ENCODE measurements at places on chromosomes 4 and X. TPM values are rescaled to one million over a fixed set of nuclear protein-coding genes. Genes with fewer than 3 reads are reported as not detected.

Gene GRPR
- not detected for polyA plus RNA-seq

Gene TXK
- polyA plus RNA-seq = 70.0 TPM

Gene CXCL13
- 0.24 TPM for polyA plus RNA-seq

Gene INTS12
- polyA plus RNA-seq = 27.3 TPM

Gene GAGE12J
- polyA plus RNA-seq = not detected

Gene ASB12
- polyA plus RNA-seq = not detected

Gene STS
- polyA plus RNA-seq = 1.7 TPM

Gene PORCN
- 17.8 TPM for polyA plus RNA-seq

Gene POLN
- 0.55 TPM for polyA plus RNA-seq

DNA sequence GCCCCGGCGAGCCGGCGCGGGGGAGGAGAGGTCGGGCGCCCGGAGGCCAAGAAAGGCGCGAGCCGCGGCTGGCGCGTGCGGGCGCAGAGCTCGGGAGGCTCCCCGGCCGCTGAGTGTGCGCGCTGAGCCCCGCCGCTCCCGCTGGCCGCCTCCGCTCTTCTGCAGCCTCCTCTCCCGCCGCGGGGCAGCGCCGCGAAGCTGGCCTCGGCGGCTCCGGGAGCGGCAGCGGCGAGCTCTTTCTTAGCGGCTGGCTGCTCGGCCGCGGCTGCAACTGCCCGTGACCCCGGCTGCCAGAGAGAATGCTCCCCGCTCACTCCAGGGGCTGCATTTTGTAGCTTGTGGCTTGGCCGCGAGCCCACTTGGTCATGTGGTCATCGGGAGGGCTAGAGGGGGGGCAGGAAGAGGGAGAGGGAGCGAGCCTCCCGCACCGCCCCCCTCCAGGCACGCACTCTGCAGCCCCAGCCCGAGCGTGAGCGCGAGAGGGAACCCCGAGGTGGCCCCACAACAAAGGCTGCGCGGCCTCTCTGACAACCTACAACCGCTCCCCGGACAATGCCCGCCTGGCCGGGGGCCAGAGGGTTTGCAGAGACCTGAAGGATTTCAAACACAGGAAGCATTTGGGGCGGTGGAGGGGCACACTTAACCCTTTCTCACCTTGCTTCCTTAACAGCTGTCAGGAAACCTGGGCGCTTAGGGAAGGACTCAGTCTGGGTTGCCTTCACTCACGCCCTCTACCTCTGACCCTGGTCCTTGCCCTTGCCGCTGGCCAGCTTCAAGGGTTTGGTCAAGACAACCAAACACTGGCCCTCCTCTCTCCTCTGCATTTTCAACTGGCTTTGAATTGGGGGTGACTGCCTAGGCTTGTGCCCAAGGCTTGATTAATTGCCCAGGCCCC lies at the start of gene APLN:
TSS of gene APLN (minus strand) at position 305 of the 895 bp plus-strand sequence. CDS start 326 bp downstream, outside the sequence.
- no peak for DNase-seq
- peaks cover 6% of the 10 kb centered on the region for H3K27me3 ChIP-seq
- H3K4me1 ChIP-seq = peaks cover 5% of the 10 kb centered on the region
- no peaks in the 10 kb centered on the region for H3K36me3 ChIP-seq

DNA sequence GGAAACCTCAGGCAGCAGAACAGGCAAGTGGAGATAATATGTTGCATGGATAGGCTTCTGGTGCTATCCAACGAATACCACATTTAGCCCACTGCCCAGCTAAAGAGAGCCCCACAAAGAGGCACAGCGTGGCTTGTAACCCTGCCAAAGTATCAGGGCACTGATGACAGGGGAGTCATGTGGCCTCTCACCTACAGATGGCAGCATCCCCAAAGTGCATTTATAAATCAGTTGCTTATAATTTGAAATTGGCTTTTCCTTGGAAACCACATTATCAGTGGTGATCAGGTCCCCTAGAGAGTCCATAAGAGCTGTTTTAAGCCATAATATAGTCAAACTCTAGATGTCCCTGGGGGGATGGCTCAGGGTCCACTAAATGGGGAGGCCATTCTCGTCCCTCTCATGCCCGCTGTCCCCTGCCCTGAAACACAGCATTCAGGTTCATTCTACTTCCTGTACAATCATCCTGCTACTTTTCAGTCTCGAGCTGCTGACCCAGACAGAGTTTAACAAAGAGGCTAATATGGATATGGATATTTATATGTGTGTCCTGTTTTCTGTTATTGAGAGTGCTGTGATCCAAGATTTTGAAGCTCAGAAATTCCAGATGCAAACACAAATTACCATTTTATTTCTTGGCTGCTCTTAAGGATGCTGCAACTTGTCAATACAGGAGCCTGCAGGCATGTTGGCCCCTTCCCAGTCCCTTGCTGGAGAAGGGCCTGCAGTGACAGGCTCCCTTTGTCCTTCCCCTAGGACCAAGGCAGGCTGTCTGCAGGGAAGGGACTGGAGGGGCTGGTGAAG lies 28.5 kb downstream of the SRPX start:
- no peaks in the 10 kb centered on the region for H3K27me3 ChIP-seq
- no peaks in the 10 kb centered on the region for H3K4me1 ChIP-seq
- no peak overlapping the region for H3K4me3 ChIP-seq
- no peaks in the 10 kb centered on the region for H3K36me3 ChIP-seq
- no peak overlapping the region for H3K27ac ChIP-seq

DNA sequence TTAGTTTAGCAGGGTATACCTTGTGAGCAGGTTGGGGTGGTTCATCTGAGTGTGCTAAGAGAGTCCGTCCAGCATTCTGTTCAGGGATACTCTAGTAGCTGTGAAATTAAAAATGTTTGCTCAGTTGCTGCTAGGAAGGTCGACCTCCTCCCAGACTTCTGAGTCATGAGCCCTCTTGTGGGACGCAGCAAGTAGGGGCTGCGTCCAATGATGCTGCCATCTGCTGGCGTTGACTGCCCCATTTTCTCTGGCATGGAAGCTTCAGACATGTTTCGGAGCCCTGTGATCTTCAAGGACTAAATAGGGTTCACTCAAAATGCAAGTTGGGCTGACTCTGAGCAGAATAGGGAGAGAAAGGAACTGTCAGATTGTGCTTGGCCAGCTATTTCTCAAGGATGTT lies 201.0 kb upstream of the ARSJ start:
- H3K27ac ChIP-seq = no peak overlapping the region
- no peak overlapping the region for H3K4me3 ChIP-seq
- no peaks in the 10 kb centered on the region for H3K27me3 ChIP-seq
- no peaks in the 10 kb centered on the region for H3K4me1 ChIP-seq

DNA sequence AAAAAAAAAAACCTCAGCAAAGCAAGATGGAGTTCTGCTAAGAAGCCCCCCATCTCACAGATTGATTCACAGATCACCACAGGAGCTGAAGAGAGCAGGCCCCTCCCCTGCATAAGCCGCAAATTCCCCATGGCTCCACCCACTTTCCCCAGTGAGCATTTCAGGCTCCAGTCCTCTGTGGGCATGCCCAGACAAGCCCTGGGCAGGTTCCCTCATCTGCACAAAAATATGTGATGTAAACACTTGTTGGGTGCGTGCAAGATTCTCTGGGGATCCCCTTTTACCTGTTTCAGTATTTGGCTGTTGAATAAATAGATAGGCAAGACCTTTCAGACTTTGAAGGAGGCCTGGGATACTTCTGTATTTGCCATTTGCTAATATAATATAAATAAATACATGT lies 514.3 kb downstream of the PCDH7 start:
- H3K4me1 ChIP-seq = no peaks in the 10 kb centered on the region
- no peak for DNase-seq
- no peak overlapping the region for H3K4me3 ChIP-seq
- H3K27ac ChIP-seq = no peak overlapping the region
- H3K36me3 ChIP-seq = no peaks in the 10 kb centered on the region

DNA sequence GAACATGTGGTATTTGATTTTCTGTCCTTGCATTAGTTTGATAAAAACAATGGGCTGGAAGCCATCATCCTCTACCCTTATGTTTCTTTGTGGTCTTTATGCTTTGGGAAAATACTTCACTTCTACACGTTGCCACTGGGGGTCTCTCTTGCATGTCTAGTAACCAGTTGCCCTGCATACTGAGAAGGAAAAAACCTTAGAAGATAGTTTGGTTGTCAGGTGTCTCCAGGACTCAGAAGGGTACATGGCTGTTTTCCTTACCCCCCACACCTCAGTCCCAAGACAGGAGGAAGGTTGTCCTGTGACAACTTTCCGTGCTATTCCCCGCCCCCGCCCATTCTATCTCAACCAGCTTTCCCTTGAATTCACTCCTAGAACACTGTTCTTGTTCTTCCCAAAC lies 62.1 kb upstream of the LANCL3 start:
- no peak overlapping the region for H3K4me3 ChIP-seq
- H3K36me3 ChIP-seq = no peaks in the 10 kb centered on the region
- no peaks in the 10 kb centered on the region for H3K27me3 ChIP-seq
- no peak overlapping the region for H3K27ac ChIP-seq
- DNase-seq = no peak
- no peaks in the 10 kb centered on the region for H3K4me1 ChIP-seq

GRCh38 chr4:38242822-38243387 lies 282.7 kb downstream of the PTTG2 start:
- H3K36me3 ChIP-seq = no peaks in the 10 kb centered on the region
- no peaks in the 10 kb centered on the region for H3K27me3 ChIP-seq
- H3K4me1 ChIP-seq = peaks cover 17% of the 10 kb centered on the region
- H3K4me3 ChIP-seq = no peak overlapping the region

DNA sequence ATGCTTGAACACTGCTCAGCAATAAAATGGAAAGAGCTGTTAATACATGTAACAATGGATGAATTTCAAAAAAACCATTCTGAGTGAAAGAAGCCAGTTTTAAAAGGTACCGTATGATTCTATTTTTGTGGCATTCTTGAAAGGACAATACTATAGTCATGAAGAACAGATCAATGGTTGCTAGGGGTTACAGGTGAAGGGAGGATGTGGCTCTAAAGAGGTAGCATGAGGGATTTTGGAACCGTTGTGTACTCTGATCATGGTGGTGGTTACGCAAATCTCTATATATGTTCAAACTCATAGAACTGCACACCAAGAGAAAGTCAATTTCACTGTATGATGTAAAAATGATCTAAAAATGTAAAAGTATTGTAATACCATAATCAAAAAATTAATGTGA lies 40.0 kb upstream of the CTAG2 start:
- no peak overlapping the region for H3K4me3 ChIP-seq
- no peaks in the 10 kb centered on the region for H3K27me3 ChIP-seq
- DNase-seq = no peak
- H3K4me1 ChIP-seq = no peaks in the 10 kb centered on the region
- H3K27ac ChIP-seq = no peak overlapping the region
- H3K36me3 ChIP-seq = peaks cover 6% of the 10 kb centered on the region

DNA sequence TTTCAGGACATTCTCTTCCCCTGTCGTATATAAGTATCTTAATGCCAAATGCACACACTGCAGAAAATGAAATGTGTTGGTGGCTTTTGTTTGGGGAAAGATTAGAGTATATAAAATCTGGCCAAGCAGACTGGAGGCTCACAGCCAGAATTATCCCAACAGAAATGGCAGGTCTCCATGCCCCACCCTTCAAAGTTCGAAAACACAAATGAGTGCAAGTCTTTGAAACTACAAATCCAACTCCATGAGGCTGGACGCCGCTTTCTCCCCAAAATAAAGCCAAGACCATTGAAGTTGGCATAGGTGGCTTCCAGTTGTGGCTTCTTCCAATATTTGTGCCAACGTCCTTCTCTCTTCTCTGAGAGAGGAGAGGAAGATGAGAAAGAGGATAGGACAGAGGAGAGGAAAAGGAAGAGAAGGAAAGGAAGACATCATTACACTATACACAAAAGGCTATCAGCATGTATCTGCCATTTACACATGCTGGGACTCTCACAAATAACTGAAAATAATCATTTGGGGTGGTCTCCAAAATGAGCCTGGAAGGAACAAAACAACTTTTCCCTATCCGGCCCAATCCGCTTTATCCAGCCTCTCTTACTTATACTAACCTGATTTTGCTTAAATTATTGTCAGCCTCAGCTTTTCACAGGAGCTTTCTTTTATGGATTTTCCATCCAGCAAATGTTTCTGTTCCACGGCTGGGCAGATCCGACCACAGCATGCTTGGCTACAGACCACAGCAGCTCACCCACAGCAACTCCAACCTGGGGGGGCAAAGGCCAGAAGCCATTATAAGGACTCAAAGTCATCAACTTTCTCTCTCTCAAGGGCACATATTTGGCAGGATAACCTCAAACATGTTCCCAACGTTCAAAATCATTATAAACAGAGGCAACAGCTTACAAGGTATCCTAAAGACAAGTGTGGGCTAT lies 71.7 kb downstream of the APBB2 start:
- no peaks in the 10 kb centered on the region for H3K27me3 ChIP-seq
- H3K4me3 ChIP-seq = no peak overlapping the region
- no peaks in the 10 kb centered on the region for H3K36me3 ChIP-seq
- no peak for DNase-seq

- H3K4me1 ChIP-seq = no peaks in the 10 kb centered on the region
- no peak overlapping the region for H3K27ac ChIP-seq
- no peaks in the 10 kb centered on the region for H3K36me3 ChIP-seq
- no peak for DNase-seq
- H3K27me3 ChIP-seq = no peaks in the 10 kb centered on the region
These were observed 1026.8 kb downstream of the STPG2 start for GRCh38 chr4:97116511-97116910.

DNA sequence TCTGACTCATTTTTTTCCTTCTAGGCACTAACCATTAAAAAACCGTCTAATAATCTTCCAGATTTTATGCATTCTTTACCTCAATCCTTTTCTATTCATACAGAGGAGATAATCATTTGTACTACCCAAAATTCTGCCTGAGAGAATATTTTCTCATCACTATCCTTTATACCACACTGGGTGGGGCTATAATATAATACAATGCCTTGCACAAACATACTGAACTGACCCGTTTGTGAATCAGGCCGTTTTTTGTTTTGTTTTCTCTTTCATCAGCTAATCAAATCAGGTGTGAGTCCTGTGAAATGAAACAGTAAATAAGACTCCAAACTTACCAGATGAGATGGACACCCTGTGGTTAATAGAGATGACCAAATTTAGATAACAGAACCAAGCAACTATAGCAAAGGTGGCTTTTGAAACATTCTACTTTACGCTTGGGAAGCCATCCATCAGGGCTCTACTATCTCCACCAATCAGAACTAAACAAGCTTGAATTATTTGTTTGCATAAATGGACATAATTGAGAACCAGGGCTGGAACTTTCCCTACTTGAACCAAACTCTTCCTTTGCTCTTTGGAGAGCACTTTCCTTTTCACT lies 573.0 kb downstream of the GABRG1 start:
- no peak overlapping the region for H3K27ac ChIP-seq
- no peak overlapping the region for H3K4me3 ChIP-seq
- DNase-seq = no peak

Measured in CD8-positive, alpha-beta memory T cell (primary cell).